ENCODE measurements at places on chromosomes 12 and 14. TPM values are rescaled to one million over a fixed set of nuclear protein-coding genes. Genes with fewer than 3 reads are reported as not detected.

DNA sequence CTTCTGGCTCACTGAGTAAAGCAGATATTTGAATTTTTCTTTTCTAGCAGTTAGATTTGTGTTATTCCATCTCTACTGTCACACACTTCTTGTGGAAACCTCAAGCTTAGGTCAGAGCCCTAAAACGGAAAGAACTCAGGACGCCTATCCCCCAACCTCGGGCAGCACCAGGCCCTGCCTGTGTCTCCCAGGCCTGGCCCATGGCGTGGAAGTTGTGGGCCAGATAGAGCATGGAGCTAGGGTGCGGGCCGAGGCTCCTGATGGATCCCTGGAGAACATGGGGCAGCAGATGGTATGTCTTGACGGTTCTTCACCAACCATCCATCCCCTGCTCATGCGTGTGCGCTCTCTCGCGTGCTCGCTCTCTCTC lies 20.6 kb downstream of the P2RX4 start:
- no peak for DNase-seq

DNA sequence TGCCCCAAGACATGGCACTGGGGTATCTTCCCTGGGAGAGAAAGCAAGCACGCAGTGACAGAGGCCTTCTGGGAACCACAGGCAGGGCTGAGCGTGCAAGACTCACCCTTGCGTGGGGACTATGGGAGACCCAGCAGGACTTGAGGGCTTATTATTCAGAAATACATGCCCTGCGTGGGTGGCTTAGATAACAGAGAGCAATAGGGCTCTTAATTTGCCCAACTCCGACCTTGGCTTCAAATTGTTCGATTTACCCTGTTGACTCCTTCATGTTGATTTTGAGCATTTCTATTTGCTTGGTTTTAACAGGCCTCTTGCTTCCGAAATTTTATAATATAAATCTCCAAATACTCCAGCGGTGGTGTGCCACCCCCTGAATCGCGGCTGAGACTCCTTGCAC lies 5.1 kb upstream of the SERPINA1 start:
- DNase-seq = no peak

DNA sequence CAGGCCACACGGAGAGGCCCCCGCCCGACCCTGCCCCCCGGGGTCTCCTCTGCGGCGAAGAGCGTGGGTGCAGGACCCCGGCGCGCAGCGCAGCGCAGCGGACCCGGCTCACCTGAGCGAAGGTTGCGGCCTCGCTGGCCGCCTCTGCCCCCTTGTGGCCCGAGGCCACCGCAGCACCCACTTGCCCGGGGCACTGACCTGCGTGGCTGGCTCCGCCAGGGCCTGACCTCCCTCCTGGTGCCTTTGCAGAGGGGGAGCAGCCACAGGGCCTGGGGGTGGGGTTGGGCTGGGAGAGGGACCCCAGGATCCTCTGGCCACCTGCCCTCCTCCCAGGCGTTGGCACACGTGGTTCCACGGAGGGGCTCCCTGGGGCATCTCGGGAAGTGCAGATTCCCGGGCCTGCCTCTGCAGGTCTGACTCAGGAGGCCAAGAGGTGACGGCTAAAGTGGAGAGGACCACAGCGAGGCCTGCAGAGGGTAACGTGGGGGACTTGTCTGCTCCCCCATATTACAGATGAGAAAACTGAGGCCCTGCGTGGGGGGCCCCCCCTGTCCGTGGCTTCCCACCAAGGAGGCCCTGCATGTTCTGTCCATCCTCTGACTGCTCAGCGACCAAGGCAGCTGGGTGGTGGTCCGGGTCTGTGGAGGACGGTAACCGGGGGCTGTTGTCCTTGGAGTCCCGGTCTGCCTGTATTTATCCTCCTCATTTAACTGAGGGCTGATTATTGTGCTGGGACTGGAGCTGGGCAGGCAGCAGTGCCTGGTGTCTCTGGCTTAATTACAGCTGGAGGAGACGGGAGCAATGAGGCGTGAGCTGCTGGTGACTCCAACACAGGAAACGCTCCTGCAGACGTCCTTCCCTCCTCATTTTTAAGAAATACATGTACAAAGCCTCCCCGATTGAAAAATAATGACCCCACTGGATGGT lies 67.9 kb upstream of the BEGAIN start:
- DNase-seq = no peak

- no peak for DNase-seq
Measured at GRCh38 chr12:68867606-68868005, 59.6 kb downstream of the MDM2 start.

GRCh38 chr12:49942921-49943624 lies 7.5 kb upstream of the AQP2 start:
- no peak for DNase-seq

GRCh38 chr14:102993523-102993922 lies 63.8 kb downstream of the CDC42BPB start:
- no peak for DNase-seq

DNA sequence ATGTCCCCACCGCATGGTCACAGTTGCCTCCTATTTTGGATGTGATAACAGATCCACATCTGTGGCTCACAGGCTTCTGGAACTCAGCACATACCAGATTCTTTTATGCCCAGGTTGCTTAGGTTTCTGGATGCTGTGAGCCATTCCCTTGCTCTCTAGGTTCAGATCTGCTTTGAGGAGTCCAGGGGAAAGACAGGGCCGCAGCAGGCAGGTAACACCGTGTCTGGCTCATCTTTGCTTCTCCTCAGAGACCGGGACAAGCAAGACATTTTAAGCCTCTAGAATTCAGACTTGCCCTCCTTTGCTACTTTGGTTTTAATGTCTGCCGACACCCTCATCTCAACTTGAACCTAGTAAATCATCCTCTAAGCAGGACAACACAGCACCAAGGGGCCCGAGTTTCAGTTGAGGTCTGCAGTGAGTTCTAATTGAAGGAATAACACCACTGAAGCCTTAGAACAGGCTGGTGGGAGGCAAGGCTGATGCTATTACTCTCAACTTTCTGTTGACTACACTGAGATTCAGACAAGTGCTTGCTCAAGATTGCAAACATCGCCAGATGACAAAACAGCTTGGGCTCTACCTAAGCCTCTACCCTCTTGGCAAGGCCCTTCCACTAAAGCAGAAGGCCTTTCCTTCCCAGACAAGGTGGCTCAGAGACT lies 55.3 kb downstream of the MDM2 start:
- no peak for DNase-seq

Gene TPI1
- 515 TPM for polyA plus RNA-seq

Gene LBHD2
- not detected for polyA plus RNA-seq

Gene DNAI7
- polyA plus RNA-seq = 7.9 TPM

Measured in left kidney (tissue), 8 donors.